NCI-H526 treated with DMSO at 0.1 percent for 48 hours (cell line): ENCODE measurements at places on chromosomes 3 and 15.

- no peak for DNase-seq
Observed at GRCh38 chr15:39172380-39173281, 408.2 kb upstream of the THBS1 start.

DNA sequence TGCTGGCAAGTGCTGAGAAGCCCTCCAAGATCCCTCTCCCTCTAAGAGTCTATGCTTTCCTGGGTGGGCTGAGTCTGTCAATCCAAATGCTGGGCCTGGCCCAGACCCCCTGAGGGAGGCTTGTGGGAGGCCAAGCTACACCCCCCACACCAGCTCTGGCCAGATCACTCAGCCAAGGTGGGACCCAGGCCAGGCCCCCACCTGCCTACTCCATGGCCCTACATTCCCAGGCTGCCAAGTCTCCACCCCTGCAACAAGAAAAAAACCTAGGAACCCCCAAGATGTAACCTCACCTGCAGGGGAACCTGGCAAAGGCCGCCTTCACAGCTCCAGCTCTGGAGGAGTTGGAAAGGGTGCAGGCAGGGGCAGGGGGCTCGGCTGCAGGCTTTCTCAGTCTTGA, 109.1 kb downstream of the CHSY1 start:
- DNase-seq: no peak

- no peak for DNase-seq
Observed at GRCh38 chr3:87626546-87626945, 350.2 kb upstream of the POU1F1 start.

DNA sequence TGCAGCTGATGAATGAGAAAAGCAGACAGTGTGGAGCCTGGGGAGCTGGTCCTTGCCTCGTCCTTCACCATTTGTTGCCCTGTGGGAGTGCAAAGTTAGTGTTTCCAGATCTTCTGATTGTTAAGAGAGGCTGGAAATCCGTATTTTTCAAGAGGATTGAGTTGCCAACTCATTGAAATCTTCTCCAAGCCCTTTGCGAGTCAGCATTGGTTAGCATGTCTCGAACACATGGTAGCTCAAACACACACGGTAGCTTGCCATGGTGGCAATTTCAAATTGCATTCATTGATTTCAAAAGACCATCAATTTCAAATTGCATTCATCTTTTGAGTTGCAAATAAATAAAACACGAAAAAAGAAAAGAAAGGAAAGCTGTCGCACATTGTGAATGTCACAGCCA, 70.7 kb downstream of the SLCO3A1 start:
- DNase-seq: no peak

- no peak for DNase-seq
Observed at GRCh38 chr3:104961851-104962250, 404.9 kb upstream of the ALCAM start.

DNA sequence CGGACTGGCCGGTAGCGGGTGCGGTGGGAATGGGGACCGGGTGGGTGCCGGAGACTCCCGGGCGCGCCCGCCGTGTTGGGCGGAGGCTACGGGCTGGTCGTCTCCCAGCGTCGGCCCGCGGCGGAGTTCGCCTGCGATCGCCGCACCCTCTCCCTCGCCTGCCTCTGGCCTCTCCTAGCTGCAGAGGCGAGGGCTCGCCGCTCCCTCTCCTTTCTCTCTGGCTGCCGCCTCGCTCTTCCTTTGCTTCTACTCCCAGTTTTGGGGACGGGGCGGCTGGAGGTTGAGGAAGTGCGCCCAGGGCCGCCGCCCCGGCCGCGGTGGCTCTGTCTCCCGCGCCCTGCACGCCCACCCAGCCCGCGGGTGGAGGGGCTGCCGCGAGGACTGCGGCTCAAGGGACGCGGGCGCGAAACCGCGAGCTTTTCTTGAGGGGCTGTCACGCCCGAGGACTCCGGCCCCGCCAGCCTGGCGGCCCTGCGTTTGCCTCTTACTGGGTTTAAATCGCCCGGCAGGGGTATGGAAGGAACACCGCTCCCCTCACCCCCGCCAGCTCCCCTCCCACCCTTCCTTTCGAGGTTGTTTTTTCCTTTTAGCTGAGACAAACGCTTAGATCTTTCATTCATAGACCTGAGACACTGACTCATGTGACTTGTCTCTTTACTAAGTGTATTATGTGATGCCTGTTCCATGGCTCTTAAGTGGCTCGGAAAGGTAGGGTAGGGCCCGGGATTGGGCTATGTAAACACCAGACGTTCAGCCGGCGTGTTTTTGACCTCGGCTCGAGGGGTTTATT, 654 bp downstream of the PIK3CA start:
- DNase-seq: peak; percentile 39

DNA sequence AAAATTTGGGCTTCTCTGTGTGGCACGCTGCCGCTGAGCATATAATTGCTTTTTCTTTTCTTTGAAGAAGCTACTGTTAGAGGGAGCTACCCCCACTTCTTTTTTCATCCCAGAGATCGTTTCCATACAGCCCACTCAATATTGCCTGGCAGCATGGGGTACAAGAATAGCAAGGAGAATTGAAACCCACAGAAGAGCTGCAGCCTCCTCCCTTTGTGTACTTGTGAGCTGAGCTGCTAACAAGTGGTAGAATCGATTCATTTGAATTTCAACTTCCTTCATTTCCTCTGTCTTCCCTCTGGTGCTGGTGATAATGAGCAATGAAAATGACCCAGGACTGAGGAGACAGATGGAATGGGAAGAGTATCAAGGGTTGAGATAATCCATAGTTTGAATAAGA, 64.9 kb downstream of the LRRC3B start:
- no peak for DNase-seq

- DNase-seq: no peak
Observed at GRCh38 chr3:119779731-119780383, 2.0 kb upstream of the NR1I2 start.

DNA sequence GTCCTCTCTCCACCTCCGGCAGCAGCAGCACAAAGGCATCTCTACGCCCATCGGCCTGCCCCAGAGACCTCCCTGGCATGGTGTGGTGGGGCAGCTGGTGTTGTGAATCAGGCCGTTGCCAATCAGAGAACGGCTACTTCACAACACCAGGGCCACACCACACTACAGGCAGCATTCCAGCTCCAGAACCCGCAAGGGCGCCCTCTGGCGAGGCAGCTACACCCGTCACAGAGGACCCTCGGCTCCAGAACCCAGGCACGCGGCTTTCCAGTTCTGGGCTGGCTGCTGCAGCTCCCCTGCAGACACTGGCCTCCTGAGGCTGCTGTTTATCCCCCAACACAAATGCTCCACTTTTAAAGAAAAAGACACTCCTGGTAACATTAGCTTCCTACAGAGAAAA, 127.5 kb upstream of the TOPAZ1 start:
- DNase-seq: peak; percentile 27

DNA sequence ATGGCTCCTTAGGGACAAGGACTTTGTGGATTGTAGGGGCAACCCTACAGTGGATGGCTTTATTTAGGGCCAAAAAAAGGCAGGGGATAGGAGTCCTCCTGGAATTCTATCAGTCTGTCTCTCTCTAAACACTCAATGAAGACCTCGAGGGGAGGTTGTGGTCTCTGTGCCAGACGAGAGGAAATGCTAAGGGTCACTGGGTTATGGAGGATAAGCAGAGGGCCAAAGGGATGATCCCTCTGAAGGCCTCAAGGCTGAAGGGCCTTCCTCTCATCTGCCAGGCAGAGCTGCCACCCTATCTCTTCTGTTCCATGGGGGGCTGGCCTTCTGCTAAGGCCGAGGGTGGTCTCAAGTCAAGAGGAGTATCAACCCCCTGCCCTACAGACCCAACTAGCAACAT, 27.0 kb downstream of the PLXNB1 start:
- DNase-seq: no peak

DNA sequence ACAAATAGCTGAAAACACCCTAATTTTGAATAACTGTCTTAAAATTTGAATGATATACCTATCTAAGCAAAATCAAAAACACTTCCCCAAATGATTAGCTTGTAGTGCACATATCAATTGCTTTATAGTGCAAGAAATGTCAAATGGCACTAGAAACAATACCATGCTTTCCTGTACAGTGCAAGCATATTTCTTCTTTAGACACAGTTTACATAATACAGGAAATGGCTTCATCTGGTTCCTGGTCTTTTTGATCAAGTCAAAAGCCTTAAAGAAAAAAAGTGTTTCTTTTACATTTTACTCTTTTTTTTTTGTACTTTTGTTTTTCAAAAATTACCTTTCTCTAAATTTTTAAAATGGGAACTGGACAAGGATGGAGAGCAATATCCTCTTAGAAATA, 352.1 kb downstream of the MECOM start:
- DNase-seq: no peak
